ENCODE measurements at places on chromosomes 12 and 14. TPM values are rescaled to one million over a fixed set of nuclear protein-coding genes. Genes with fewer than 3 reads are reported as not detected.

SLC41A2 gene
- 36.5 TPM for total RNA-seq

CAPZA3 gene
- total RNA-seq = not detected

DNA sequence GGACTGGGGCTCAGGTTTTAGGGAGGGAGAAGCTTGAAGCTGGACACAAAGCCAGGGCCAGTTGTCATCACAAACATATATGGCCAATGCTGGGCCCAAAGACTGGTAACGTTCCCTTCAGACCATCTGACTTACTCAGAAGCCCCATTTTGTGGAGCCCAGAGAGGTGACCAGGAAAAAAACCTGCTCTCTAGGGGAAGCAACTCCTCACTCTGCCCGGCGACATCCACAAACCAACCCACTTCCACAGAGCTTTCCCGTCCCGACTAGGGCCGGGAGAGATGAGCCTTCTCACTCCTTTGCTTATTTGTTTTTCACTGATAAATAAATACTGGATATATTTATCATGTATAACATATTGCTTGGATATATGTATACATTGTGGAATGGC is 180.9 kb upstream of the RTL1 start:
- no peak for DNase-seq
- no peak overlapping the region for H3K27ac ChIP-seq
- H3K27me3 ChIP-seq = peaks cover 14% of the 10 kb centered on the region
- no peaks in the 10 kb centered on the region for H3K36me3 ChIP-seq
- no peak overlapping the region for H3K4me3 ChIP-seq
- peaks cover 7% of the 10 kb centered on the region for H3K4me1 ChIP-seq

GRCh38 chr14:67763158-67763822 is 53.1 kb downstream of the ZFYVE26 start:
- no peaks in the 10 kb centered on the region for H3K4me1 ChIP-seq
- H3K36me3 ChIP-seq = peaks cover 55% of the 10 kb centered on the region
- no peak for DNase-seq

DNA sequence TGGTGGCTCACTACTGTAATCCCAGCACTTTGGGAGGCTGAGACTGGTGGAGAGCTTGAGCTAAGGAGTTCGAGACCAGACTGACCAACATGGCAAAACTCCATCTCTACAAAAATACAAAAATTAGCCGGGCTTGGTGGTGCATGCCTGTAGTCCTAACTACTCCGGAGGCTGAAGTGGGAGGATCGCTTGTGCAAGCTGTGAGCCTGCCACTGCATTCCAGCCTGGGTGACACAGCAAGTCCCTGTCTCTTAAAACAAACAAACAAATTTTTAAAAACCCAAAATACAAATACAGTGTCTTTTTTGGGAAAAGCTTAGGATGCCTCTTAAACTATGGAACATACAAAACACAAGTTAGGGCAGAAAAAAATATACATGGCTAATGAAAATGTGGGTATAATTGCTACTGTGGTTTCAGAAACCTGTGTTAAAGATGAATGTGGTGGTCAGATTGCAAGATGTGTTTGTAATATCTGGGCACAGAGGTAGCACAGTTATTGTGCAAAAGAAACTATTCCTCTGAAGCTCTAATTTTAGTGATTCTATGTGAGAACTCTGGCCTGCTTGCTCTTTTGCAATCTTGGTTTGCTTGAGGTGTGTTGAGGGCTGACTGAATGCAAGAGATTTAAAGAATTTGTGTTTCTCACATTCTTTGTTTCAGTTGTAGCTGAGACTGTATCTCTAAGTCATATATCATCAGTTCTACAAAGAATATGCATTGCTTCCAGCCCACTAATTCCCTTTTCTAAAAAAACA is 3.9 kb upstream of the HSPA2 start:
- peaks cover 10% of the 10 kb centered on the region for H3K27me3 ChIP-seq
- H3K4me1 ChIP-seq = peaks cover 11% of the 10 kb centered on the region
- no peaks in the 10 kb centered on the region for H3K36me3 ChIP-seq
- no peak for DNase-seq
- H3K4me3 ChIP-seq = no peak overlapping the region
- no peak overlapping the region for H3K27ac ChIP-seq
